ENCODE measurements at places on chromosomes 2 and 18.

DNA sequence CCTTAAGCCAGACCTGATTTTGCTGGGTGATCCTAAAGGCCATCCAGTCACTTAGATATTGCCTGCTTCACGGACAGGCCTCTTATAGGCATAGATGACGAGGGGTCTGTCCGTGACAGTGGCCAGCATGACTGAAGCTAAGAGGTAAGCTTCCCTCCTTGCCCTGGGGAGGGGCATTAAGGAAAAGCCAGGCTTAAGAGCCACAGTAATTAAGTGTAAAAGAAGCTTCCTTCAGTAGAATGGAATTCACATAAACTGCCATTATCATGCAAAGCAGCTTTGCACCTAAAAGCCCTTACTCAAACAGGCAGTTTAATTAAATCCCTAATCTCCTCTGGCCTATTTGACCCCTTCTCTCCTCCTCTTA, 99.4 kb upstream of the PKDCC start:
- no peaks in the 10 kb centered on the region for H3K4me1 ChIP-seq
- no peak overlapping the region for H3K4me3 ChIP-seq
- H3K27me3 ChIP-seq: peaks cover 33% of the 10 kb centered on the region
- no peaks in the 10 kb centered on the region for H3K36me3 ChIP-seq

DNA sequence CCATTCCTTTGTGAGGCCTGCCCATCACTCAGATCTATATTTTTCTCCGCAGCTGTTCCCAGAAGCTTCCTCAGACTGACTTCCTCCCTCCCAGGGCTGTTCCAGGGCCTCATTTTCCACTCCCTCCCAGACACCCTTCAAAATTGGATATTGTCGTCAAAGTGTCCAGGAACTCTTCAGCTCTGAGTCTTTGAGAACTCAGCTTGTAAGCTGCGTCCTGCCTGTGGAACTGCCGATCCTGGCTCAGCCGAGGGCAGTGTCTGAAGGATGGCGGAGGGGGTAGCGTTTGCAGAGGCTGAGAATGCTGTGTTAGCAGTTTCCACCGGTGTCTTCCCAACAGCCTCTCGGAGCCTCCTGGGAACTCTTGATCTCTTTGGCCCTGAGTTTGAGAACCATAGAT, 27.1 kb downstream of the NCK2 start:
- H3K4me1 ChIP-seq: peaks cover 99% of the 10 kb centered on the region
- H3K36me3 ChIP-seq: peaks cover 67% of the 10 kb centered on the region
- no peak overlapping the region for H3K4me3 ChIP-seq
- H3K27me3 ChIP-seq: no peaks in the 10 kb centered on the region

GRCh38 chr2:187615364-187615763, 61.1 kb upstream of the TFPI start:
- no peak for DNase-seq
- no peaks in the 10 kb centered on the region for H3K27me3 ChIP-seq
- H3K27ac ChIP-seq: no peak overlapping the region
- no peaks in the 10 kb centered on the region for H3K4me1 ChIP-seq
- no peaks in the 10 kb centered on the region for H3K36me3 ChIP-seq
- H3K4me3 ChIP-seq: no peak overlapping the region

DNA sequence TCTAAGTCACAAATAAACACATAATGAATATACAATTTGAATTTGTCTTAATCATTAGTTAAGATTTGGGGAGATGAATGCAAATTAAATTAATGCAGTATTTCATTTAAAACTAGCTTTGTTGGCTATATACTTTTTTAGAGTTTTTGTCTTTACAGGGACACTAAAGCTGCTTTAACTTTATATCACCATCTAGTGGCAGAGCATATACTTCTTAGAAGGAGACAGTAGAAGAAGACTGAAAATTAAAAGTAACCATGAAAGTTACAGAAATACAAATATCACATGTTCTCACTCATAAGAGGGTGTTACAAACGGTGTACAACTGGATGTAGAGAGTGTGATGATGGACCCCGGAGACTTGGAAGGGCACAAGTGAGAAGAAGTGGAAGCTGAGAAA, 268.3 kb upstream of the NETO1 start:
- no peaks in the 10 kb centered on the region for H3K4me1 ChIP-seq
- no peak overlapping the region for H3K27ac ChIP-seq
- no peaks in the 10 kb centered on the region for H3K36me3 ChIP-seq
- H3K4me3 ChIP-seq: no peak overlapping the region
- no peaks in the 10 kb centered on the region for H3K27me3 ChIP-seq

GRCh38 chr2:11560806-11561205, 27.0 kb downstream of the GREB1 start:
- no peaks in the 10 kb centered on the region for H3K36me3 ChIP-seq
- no peaks in the 10 kb centered on the region for H3K4me1 ChIP-seq
- H3K27ac ChIP-seq: no peak overlapping the region
- peaks cover 31% of the 10 kb centered on the region for H3K27me3 ChIP-seq
- H3K4me3 ChIP-seq: no peak overlapping the region
- no peak for DNase-seq
